ENCODE measurements at places on chromosomes 4 and X.

- no peak for DNase-seq
These were observed 15.8 kb upstream of the RGS12 start for GRCh38 chr4:3276986-3277385.

DNA sequence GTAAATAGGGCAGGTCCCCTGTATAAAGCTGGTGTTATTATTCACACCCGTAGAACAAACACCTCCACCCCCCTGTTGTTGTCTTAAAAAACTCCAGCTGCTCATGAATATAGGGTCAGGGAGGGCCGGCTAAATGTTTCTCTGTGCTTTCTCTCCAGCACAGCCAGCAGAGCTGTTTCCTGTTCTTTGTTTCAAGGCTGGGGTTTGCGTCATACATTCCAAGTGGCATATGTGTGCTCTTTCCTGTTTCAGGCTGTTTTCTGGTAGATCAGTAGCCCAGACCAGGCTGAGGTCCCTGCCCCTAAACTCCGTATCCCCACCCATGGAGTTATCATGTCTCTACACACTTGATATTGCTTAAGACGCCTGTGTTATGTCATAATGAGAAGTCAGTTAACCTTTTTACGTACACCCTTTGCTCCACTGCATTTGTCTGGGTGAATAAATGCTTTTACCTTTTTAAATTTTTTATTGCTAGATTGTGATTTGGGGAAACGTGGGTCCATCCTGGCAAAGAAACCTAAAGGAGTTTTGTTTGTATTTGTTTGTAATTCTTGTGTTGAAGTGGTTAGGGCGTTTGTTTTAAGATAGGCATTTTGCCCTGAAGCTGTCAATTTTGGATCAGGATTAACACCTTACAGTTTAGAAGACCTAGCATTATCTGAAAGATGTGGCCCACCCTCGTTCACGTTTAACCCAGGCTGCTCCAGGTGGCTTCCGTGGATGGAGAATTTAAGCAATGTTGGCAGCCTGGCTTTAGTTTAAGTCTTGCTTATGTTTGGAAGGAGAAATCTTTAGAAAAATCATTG lies 3.3 kb downstream of the KLF3 start:
- DNase-seq: peak; percentile 61

DNA sequence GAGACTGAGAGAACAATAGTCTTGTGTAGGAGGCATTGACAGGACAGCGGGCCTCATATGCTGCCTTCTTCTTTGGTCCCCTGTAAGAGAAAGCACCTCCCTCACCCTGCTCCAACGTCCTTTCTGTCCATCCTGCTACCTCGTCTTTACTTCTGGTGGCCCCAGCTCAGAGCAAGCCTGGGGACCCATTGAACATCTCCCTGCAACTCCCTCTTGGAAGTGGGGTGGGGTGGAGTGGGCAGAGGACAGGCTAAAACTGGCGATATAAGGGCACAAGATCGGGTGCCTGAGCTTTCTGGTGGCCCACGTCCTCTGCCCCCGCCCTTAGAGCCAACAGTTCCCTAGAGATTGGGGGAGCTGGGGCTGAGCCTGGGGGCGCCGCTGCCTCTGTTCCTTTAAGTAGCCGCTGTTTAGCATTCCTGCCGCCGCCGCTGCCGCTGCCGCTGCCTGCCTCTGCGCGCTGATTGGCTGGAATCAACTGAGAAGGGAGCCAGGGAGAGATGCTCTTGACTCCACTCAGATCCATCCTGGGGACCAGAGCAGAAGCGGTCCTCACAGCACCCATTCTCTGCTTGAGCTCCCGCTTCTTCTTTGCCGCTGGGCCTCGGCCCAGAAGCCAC lies at the start of gene DLG3:
DLG3 (plus strand) TSS at position 510 of the 620 bp plus-strand sequence. CDS start 367 bp downstream, outside the sequence.
- DNase-seq: peak; percentile 17

- peak; percentile 6 for DNase-seq
These were observed 209.6 kb upstream of the IRS4 start for GRCh38 chrX:108945883-108946523.

- no peak for DNase-seq
These were observed 2313.3 kb downstream of the ARAP2 start for GRCh38 chr4:33931026-33931425.

GRCh38 chrX:16807976-16808542 lies 21.8 kb downstream of the TXLNG start:
- DNase-seq: no peak

- no peak for DNase-seq
These were observed 200.8 kb upstream of the GIMD1 start for GRCh38 chr4:106569146-106570031.

DNA sequence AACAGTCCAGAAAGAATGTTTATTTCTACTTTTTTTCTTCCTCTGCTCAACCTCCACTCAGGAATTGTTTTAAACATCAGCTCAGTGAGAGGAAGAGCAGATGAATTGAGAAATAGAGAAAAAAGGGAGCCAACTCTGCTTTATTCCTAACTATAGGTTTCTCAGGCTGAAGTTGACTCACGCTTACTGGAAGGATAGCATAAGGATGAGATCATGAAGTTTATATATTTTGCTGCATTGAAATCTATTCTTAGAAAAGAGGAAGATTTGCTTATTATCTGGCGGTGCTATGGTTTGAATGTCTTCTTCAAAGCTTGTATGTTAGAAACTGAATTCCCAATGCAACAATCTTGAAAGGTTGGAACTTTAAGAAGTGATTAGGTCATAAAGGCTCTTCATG lies 1673.4 kb upstream of the PCDH7 start:
- no peak for DNase-seq

DNA sequence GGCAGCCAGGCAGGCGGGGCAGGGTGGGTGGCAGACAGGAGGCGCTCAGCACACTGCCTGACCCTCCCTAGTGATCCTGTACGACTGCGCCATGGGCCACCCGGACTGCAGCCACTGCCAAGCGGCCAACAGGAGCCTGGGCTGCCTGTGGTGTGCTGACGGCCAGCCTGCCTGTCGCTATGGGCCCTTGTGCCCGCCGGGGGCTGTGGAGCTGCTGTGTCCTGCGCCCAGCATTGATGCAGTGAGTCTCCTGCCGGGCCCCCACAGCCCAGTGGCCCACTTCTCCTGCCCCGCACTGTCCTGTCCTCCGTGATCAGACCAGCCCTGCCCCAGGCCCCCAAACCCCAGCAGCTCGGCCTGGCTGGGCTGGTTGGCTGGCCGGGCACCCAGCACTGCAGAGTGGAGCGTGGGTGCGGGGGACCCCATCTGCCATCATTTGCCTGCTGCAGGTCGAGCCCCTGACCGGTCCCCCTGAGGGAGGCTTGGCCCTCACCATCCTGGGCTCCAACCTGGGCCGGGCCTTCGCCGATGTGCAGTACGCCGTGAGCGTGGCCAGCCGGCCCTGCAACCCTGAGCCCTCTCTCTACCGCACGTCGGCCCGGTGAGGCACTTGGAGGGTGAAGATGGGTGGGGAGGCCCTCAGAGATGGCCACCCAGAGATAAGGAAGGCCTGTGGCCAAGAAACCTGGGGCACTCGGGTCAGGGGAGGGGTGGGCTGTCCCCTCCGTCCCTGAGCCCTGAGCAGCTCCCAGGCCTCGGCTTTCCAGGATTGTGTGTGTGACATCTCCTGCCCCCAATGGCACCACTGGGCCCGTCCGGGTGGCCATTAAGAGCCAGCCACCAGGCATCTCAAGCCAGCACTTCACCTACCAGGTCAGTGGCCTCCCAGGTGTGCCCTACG lies 7.6 kb downstream of the PLXNB3 start:
- no peak for DNase-seq

DNA sequence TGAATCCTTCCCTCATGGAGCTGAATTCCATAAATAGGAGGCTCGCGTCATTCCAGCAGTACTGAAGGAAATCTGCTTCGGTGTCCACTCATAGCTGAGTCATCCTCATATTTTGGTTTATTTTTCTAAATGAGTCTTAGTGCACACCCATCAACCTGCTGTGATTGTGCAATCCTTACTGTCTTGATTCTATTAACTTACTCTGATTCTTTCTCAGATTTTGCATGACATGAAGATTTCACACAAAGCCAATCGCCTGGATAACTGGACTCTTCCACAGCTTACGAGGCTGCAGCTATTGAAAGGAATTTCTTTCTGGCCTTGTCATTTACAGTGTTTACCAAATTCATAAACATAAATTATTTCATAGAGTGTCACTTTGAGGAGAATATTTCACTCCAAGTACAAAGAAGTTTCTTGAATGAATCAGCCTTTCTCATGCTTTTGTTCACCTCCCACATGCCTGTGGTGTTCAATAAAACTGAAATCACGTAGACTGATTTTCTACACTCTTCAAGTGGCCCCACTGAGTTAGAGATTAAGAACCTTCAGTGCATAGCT lies 207.6 kb upstream of the SLITRK2 start:
- no peak for DNase-seq

GRCh38 chrX:63785708-63786040 lies 660 bp upstream of the ARHGEF9 start:
- no peak for DNase-seq

DNA sequence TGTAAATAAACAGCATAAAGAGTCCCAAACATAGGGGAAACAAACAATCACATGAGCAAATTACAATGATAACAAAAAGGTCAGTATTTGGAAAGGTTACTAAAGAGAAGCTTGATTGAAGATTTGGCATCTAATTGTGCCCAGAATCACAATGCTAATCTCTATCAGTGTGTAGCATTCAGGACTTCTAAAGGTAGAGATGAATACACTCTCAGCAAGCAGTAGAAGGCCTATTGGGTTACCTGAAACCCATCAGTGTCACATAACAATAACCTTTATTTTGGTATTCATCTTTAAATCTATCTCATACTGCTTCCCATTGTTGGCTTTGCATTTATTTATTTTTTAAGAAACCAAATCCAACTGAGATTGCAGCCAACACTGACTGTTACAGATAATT lies 319.5 kb downstream of the ACTRT1 start:
- DNase-seq: no peak

DNA sequence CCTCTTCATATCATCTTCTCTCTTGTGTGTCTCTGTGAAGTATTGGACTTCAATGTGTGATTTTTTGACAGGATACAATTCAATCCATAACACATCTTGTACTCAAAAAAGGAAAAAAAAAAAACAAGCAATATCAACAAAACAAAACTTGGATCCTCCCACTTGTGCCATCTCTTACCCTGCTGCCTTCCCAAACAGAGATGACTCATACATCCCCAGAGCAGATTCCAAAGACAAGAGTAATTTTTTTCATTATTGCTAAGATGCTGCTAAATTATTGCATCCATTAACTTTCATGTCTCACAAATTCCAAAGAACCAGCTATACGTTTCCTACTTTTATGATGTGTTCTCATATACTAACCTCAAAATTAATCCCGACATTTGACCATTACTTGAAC lies 479.2 kb downstream of the GBA3 start:
- no peak for DNase-seq

DNA sequence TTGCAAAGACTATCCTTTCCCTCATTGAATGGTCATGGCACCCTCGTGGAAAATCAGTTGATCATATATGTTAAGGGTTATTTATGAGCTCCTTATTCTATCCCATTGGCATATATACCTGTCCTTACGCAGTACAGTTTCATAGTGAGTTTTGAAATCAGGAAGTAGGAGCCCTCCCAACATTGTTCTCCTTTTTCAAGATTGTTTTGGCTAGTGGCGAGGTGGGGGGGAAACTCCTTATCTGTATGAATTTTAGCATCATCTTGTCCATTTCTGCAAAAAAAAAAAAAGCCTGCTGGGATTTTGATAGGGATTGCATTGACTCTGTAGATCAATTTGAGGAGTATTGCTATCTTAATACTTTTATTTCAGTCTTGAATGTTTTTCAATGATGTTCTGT lies 2.5 kb upstream of the USP9X start:
- DNase-seq: no peak

- DNase-seq: no peak
These were observed 3.3 kb downstream of the TRIM2 start for GRCh38 chr4:153207567-153207966.
